ENCODE measurements at places on chromosomes 1 and 21.

DNA sequence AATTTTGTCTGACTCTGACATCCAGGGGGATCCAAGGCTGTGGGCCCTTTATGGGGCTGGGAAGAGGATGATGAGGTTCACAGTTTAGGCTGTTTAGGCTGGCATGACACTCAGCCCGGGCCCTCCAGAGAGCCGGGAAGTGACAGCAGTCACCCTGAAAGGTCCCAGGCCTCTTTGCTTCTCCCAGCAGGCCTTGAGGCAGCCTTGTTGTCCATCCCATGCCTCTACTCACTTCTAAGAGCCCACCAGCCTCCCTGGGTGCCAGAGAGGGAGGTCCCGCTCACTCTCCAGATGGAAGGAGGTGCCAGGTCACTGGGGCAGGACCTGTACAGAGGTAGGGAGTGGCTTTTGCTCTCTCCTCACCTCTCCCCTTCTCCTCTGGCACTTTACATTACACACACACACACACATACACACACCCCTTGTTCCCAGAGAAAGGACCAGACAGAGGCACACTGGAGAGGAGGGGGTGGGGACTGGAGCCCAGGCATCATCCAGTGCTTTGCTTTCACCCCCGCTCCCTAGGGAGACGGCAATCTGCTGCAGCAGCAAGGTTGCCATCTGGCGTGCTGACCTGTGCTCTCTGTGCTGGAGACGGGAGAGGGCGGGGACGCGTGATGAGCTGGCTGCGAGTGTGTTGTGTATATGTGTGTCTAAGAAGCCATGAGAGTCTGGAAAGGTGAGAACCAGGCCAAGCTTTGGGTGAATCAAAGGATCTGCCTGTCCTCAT lies 4.6 kb downstream of the KLHDC8A start:
- DNase-seq, result no peak

- no peak for DNase-seq
Measured at GRCh38 chr1:50109647-50110075, 941 bp downstream of the ELAVL4 start.

- no peak for DNase-seq
Measured at GRCh38 chr1:76224752-76225151, 150.2 kb downstream of the ST6GALNAC3 start.

DNA sequence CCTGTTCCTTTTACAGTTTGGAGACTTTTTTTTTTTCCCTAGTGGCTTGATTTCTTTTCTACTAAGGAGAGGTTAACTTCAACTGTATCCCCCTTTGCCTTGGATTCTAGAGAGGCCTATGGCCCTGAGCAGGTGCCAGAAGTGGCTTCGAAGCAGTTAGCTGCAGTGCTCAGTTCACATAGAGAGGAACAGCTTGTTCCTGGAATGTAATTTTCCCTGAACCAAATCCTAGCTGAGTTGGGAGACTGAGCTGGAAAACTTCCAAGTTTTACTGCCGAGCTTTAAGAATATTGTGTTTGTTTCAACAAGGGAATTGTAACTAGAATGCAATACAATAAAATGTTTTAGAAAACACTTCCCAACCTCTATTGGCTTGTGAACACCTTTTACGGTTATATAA lies 17.5 kb downstream of the RD3 start:
- DNase-seq, result no peak

- DNase-seq, result no peak
Measured at GRCh38 chr1:173014160-173014559, 36.6 kb downstream of the TNFSF18 start.

GRCh38 chr1:178970184-178970583 lies 55.5 kb upstream of the FAM20B start:
- DNase-seq, result no peak
